Naive B cell (primary cell): ENCODE measurements at places on chromosomes 7 and 10.

DNA sequence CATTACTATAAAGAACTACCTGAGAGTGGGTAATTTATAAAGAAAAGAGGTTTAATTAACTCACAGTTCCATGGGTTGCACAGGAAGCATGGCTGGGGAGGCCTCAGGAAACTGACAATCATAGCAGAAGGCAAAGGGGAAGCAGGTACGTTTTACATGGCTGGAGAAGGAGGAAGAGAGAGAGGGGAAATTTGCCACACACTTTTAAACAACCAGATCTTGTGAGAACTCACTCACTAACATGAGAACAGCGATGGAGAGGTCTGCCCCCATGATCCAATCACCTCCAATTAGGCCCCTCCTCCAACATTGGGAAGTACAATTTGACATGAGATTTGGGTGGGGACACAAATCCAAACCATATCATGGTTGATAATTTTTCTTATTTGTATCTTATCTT is 51.8 kb upstream of the PPP1R9A start:
- DNase-seq: no peak

- no peak for DNase-seq
These were observed 47.3 kb upstream of the OIT3 start for GRCh38 chr10:72846238-72846637.

DNA sequence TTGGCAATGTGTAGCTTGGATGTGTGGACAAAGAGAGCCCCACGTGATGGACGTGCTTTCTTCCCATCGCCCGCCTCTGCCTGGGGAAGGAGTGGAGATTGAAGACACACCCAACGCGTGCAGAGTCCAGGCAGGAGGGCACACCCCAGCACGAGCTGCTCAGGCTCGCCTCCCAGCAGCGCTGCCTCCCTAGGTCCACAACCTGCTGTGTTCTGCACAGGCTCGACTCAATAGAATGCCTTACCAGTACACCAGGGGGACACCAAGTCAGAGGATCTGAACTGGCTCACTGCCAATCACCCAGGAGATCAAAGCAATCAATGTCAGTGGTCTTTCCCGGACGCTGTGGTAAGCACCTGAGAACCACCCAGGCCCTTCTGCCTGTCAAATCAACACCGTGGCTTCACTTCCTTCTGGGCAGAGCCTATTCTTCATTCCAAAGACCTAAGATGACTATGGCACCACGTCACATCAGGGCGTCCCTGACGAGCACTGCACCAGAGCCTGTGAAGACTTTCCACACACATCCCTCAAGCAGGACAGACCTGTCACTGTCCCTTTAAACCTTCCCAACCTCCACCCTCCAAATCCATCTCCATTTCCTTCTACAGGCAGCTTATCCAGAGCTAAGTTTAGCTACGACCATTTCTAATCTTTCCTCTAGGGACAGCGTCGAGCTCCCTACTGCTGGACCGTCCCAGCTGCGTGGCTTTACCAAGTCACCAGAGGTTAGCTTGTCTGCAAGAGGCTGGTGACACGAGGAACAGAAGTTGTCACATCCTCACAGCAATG is 72.3 kb downstream of the AMZ1 start:
- no peak for DNase-seq

GRCh38 chr10:42982891-42983506 is 93.9 kb upstream of the RET start:
- no peak for DNase-seq

DNA sequence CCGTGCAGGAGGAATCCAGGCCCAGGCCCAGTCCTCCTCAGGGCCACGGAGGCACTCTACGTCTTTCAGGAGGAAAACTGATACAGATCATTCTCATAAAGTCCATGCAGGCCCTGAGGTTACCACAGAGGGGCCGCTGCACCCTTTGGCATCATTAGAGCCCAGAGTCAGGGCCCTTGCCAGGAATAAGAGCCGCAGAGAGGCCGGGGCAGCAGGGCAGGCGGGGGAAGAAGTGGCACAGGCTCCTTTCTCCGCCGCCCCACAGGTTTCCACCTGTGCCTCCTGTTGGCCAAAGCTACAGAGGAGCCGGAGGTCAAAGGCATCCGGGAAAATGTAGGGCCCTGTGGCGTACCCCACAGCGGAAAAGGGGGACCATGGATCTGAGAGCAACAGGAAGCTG is 366.6 kb upstream of the SHH start:
- no peak for DNase-seq

DNA sequence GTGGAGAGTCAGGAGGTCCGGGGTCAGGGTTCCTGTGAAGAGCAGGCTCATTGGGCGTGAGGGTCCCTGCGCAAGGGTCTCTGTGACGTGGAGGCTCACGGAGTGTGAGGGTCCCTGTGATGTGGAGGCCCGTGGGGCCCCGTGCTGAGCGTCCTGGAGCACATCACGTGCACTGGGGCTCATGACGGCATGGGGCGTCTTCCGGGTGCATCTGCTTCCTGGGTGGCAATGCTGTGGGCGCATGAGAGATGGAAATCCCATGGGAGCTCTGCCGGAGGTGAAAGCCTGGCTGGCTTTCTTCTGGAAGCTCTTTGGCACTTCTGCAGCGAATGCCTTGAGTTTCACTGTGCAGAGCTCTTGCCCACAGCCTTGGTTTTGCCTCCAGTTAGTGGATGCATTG is 71.4 kb downstream of the WDR37 start:
- no peak for DNase-seq

DNA sequence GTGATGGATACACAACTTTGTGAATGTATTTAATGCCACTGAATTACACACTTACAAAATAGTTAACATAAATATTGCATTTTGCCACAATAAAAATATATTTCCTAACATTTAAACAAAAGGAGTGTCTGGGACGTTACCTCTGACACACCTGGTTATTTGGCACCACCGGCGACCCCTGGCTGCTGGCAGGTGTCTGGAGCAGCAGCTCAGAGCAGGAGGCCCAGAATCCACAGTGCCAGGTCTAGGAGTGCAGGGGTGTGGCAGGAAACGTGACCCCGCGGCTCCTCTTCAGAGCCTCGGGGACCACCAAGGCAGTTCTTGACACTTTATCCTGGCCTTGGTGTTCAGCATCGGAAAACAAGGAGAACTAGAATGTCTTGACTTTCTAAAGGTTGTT is 46.3 kb downstream of the MGMT start:
- no peak for DNase-seq

GRCh38 chr7:148723166-148723559 is 24.5 kb downstream of the CUL1 start:
- DNase-seq: no peak
